ENCODE measurements at places on chromosomes 2 and 18.

DNA sequence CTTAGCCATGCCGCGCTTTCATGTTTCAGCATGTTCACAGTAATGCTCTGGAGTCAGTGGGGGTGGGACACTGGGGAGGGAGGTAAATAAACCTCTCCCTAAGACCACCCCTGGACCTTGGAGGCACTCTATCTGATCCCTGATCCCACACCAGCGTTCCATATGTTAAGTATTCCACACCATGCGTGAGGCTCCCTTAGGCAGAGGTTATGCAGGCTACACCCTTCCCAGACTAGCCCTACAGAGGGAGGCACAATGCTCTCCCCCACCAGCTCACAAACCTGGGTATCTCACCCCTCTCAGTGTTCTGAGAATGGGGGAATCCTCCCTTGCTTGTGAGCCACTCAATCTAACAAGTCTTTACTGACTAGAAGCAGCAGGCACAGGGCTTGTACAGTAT lies 1610.4 kb upstream of the ZEB2 start:
- DNase-seq = no peak

GRCh38 chr18:55396267-55396905 lies 191.6 kb downstream of the TCF4 start:
- DNase-seq = no peak

DNA sequence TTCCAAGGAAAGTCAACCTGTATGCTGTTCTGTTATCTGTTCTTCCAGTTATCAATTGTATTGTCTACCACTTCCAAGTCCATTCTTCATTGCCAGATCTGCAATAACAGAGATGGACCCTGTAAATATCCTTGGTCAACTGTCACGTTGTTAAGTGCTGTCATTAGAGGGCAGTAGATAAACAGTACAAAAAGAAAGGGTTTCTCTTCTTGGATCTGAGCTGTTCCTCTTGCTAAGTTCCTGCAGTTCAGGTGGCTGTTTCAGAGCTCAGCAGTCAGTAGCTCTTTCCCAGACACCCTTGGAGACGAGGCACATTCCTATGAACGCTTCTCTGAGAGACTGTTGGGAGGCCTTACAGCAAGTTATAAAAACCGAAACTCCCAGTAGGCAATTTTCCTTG lies 957.1 kb upstream of the CHAC2 start:
- no peak for DNase-seq

GRCh38 chr2:203975912-203976311 lies 39.3 kb downstream of the ICOS start:
- no peak for DNase-seq

GRCh38 chr2:132392221-132392620 lies 24.4 kb upstream of the GPR39 start:
- no peak for DNase-seq

- DNase-seq = no peak
Measured at GRCh38 chr18:47184419-47185050, 8.4 kb upstream of the IER3IP1 start.

GRCh38 chr2:221439761-221440479 lies 132.2 kb downstream of the EPHA4 start:
- no peak for DNase-seq
